ENCODE measurements at places on chromosomes 6 and 20. TPM values are rescaled to one million over a fixed set of nuclear protein-coding genes. Genes with fewer than 3 reads are reported as not detected.

DNA sequence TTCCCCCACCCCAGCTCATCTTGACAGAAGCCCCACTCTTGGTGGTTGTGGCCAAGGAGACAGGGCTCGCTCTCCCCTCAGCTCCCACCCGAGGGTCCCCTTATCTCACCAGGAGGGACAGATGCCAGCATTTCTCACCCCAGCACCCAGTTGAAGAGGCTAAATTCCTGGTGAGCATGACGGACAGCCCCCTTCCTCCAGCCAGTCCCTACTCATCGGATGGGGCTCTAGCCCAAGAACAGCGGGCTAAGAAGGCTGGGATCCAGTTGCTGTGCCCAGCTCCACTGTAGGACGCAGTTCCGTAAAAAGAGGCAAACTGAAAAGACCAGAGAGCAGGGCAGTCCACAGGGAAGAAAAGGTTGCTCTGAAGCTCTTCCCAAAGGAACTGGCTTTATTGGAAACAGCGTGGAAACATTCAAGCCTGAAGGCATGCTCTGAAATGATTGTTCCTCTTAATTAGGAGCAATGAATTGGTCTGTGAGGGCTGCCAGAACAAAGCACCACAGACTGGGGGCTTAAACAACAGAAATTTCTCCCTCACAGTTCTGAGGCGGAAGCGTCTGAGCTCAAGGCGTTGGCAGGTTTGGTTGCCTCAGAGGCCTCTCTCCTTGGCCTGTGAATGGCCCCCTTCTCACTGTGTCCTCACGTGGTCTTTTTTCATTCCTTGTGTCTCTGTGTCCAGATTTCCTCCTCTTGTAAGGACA is 17.9 kb upstream of the KIF25 start:
- H3K27me3 ChIP-seq: peaks cover 4% of the 10 kb centered on the region
- H3K36me3 ChIP-seq: no peaks in the 10 kb centered on the region
- H3K27ac ChIP-seq: no peak overlapping the region
- no peak overlapping the region for H3K4me3 ChIP-seq

DNA sequence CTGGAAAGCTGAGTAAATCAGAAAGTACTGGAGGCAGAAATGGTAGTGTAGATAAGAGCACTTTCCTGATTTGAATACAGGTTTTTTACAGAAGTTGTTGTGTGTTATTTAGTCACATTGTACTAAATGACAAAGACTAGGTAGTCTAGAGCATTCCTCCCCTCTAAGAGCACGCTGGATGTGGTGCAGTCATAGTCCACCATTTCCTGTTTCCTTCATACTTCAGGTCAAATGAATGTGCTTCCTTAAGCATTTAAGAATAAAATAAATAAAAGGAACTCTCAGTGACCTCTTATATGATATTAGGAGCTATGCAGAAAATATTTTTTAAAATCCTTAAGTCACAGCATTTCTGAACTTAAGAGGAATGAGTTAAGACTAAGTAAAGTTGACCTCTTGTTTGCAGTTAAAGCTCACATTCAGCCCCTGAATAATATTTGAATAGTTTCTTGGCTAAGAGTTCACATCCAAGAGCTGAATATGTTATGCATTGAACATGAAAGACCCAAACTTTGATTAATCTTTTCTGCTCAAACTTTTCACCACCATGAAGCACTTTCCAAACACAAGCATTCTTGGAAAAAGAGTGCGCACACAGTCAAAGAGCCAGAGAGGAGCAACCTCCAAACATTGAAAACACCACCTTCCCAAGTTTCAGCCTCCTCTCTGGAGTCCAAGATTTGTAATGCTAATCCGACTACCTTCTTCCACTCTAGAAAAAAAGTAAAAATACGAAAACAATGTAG is 53.4 kb upstream of the TMEM30A start:
- H3K27ac ChIP-seq: no peak overlapping the region
- H3K4me1 ChIP-seq: peaks cover 2% of the 10 kb centered on the region
- peaks cover 32% of the 10 kb centered on the region for H3K27me3 ChIP-seq
- peaks cover 2% of the 10 kb centered on the region for H3K36me3 ChIP-seq
- no peak overlapping the region for H3K4me3 ChIP-seq

The NTSR1 gene
- 0.10 TPM for total RNA-seq

DNA sequence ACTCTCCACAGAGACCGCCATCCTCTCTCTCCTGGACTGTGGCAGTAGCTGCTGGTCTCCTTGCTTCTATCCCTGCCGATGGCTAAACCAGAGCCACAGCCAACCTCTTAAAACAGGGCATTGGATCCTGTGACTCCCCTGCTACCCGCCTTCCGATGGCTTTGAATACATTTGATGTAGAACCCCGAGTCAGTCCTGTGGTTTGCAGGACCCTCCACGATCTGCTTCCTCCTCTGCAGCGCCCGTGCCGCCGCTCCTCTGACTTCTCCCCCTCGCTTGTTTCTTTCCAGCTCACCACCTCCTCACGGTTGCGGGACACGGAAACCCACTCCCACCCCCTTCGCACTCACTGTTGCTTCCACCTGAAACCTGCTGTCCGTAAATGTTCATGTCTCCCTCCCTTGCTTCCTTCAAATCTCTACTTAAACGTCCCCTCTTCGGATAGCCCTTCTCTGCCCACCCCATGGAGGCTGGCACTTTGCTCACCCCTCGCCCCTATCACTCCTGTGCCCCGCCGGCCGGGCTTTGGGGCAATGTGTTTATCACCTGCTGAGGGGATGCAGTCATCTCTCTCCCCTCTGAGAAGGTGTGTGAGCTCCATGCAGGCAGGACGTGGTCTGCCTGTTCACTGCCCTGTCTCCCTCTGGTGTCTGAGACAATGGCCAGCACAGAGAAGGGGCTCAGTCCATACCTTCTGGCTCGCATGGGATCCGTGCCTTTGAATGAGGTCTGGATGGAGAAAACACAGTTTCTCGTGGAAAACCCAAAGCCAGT is 67.8 kb downstream of the GFOD1 start:
- DNase-seq: no peak
- H3K36me3 ChIP-seq: peaks cover 2% of the 10 kb centered on the region
- H3K27me3 ChIP-seq: peaks cover 13% of the 10 kb centered on the region
- H3K27ac ChIP-seq: no peak overlapping the region
- H3K4me1 ChIP-seq: peaks cover 4% of the 10 kb centered on the region
- peak overlapping the region; percentile 3 for H3K4me3 ChIP-seq

DNA sequence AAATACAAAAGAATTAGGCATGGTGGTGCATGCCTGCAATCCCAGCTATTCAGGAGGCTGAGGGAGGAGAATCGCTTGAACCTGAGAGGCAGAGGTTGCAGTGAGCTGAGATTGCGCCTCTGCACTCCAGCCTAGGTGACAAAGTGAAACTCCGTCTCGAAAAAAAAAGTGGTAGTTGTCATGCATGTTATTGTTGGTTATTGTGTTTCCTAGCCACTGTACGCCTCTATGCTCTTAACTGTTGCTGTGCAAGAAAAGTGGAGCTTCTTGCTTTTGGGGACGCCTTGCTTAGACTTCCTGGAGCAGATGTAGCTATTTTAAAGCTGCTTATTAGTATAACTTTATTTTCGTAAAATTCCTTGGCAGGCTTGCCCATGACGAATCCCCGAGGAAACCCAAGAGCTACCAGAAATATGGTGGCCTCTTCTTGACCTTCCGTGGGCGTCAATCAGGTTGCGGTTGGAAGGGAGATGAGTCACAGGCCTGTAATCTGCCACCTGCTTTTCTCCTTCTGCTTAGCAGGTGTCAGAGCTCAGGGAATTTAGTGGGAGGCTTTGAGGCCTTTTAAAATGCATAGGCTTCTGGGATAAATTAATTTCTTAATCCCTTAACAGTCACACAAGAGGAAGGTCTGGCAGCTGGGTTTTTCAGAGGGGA is 17.3 kb downstream of the GABRR2 start:
- H3K27me3 ChIP-seq: no peaks in the 10 kb centered on the region
- H3K36me3 ChIP-seq: no peaks in the 10 kb centered on the region
- peak overlapping the region; percentile 92 for H3K27ac ChIP-seq
- peak; percentile 34 for DNase-seq
- H3K4me3 ChIP-seq: peak overlapping the region; percentile 73
- H3K4me1 ChIP-seq: peaks cover 25% of the 10 kb centered on the region

DNA sequence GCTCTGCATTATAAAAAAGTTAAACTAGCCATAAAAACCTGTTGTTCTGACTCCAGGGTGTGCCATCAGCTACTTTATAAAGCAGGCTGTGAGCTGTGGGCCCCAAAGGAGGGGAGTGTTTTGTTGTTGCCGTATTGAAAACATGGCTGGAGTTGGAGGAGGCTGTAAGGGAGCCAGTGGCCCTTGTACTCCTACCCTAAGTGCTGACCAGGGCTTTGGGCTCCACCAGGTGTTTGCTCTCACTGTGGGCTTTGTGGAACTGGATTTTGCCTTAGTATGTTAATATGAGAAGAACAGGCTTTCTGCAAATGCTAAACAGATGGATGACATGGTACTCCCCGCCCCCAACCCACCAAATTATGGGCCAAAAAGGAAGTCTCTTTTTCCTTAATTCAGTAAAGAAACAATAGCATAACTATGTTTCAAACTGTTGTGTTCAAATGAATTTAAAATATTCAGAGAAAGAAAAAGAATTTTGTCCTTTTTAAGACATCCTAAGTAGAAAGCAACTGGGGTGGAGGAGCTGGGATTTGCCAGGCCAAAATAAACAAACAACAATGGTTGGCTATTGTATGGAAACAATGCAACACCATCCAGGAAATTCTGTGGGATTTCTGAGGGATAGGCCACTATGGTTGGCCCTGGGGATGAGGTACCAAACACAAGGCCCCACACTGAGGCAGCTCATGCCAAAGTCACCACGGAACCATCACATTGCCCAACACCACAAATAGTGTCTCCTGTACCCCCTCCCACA is 63.3 kb downstream of the PLCG1 start:
- no peak overlapping the region for H3K4me3 ChIP-seq
- H3K36me3 ChIP-seq: peaks cover 11% of the 10 kb centered on the region
- H3K27ac ChIP-seq: no peak overlapping the region
- no peak for DNase-seq

The SLC25A27 gene
- not detected for total RNA-seq

The ARMH2 gene
- total RNA-seq: 1.1 TPM

GRCh38 chr6:18360188-18360587 is 27.0 kb upstream of the RNF144B start:
- peaks cover 2% of the 10 kb centered on the region for H3K4me1 ChIP-seq
- H3K27me3 ChIP-seq: peaks cover 28% of the 10 kb centered on the region
- H3K27ac ChIP-seq: no peak overlapping the region
- no peak overlapping the region for H3K4me3 ChIP-seq
- DNase-seq: no peak
- peaks cover 9% of the 10 kb centered on the region for H3K36me3 ChIP-seq

The MMP24 gene
- total RNA-seq: 0.16 TPM
